ENCODE measurements at places on chromosomes 11 and 22.

DNA sequence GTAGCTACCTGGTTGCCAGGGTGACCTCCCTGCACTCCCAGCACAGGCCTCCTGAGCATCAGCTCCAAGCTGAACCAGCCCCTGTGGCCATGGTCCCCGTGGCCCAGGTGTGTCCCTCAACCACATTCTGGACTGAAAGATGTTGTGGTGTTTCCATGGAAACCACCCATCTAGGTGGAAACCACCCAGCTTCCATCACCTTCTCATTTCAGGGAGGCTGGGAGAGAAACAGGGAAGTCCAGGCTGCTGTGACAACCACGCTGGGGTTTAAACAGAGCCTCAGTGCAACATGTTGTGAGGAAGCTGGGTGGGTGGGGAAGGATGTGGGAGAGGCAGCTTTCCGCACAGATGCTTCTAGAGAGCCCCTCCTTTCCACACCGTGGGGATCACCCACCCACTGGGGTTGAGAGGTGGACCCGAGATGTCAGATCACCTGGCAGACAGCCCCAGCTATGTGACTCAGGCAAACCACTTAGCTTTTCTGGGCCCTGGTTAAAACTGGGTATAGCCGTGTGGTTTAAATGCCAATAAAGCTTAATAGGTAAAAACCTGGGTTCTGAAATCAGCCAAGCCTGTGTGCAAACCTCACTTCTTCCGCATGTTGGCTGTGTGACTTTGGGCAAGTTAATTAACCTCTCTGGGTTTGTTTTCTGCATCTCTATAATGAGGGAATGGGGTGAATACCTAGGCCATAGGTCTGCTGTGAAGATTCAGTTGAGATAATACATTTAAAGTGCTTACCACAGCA lies 46.4 kb downstream of the CD82 start:
- DNase-seq: no peak

DNA sequence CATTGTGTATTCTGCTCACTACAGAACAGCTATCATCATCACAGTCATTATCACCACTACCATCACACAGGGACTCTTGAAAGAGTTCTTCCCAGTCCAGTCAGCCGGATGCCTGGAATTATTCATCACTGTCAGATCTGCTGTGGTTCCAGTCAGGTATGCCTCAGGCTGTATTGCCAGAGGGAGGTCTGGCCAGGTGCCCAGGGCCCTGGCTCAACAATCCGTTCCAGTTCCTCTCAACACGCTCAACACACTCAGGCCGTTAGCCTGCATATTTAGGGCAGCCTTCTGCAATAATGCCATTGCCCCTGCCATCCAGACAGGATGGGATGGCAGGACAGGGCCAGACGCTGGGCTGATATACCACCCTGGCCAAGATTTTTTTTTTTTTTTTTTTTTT lies 28.6 kb upstream of the RASL10A start:
- no peak for DNase-seq

GRCh38 chr11:92225568-92226330 lies 1.1 kb downstream of the FAT3 start:
- peak; percentile 35 for DNase-seq

DNA sequence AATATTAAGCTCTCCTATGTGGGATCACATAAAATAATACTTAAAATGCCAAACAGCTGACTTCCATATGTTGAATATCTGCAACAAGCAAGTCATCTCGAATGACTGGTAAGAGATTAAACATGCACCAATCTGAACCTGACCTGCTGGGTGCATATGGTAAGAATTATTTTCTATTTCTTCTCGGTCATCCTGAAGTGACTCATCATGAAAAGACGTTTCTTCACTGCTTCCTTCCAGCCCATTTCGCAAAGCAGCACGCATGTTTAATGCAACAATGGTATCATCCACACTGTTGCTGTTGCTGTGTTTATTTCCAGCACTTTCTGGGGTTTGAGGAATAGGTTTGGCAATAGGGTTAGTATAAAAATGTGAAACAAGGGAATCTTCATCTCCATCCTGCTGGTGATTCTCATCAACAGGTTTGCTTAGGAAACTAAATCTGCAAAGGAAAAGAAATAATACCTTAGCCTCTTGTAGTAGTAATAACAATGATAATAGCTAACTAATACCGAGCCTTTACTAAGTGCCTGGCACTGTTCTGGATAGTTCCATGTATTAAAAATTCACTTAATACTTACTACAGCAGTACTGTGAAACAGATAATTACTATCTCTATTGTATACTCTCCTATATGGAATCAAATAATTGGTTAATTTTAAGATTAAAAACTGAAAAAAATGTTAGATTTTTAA lies 52.0 kb upstream of the CHRNA10 start:
- DNase-seq: no peak

GRCh38 chr11:114964676-114965214 lies 286.4 kb downstream of the NXPE2 start:
- no peak for DNase-seq

All from right renal pelvis (tissue), 4 donors.